ENCODE measurements at places on chromosomes 5 and 9.
A peak's percentile ranks its signal among the peaks of the same experiment; 100 is the strongest.

DNA sequence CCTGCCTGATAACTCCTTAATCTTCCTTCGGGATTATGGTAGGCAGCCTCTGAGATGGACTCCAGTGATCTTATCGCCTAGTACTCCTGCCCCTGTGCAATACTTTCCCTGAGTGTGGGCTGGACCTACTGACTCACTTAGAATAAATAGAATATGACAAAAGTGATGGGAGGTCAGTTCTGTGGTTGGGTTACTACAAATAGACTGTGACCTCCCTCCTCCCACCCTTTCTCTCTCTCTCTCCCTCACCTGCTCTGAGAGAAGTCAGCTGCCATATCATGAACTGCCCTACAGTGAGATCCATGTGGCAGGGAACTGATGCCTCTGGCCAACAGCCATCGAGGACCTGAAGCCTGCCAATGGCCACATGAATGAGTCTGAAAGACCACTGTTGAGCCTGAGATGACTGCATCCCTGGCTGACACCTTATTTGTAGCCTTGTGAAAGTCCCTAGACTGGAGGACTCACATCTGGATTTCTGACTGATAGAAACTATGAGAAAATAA is 31.7 kb downstream of the NRG2 start:
- peak; percentile 34 for DNase-seq
- H3K27me3 ChIP-seq: peaks cover 69% of the 10 kb centered on the region
- H3K4me1 ChIP-seq: no peaks in the 10 kb centered on the region
- no peak overlapping the region for H3K27ac ChIP-seq

DNA sequence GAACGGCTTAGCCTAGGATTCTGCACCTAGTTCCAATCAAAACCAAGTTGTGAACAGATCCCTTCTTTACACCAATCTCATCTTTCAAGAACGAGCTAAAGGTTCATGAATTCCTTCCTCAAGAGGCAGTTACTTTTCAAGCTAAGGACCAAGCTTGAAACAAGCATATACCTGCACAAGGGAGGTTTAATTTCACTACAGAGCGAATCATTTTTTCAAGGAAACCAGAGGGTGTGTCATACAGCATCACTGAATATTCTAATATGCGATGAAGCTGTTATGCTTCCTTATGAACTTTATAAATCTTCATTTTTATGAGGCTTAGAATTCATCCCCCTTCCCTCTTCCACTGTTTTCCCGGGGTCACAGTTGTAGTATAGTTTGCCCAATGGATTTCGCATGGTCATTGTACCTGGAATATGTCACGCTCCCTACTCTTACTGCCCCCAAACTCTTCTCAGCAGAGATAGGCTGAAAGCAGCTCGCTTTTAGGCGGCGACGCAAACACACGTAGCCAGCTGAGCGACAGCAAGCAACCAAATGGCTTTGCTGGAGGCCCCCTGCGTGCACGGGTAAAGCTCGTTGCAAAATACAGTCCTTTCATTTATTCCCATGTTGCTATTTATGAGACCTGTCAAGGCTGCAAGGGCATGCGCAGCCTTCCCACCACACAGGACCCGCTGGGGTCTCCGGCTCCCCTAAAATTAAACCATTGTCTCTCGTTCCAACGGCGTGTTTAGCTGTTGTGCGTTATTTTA is 832 bp downstream of the LMBRD2 start:
- peak; percentile 83 for DNase-seq
- peaks cover 29% of the 10 kb centered on the region for H3K4me1 ChIP-seq
- H3K36me3 ChIP-seq: peaks cover 8% of the 10 kb centered on the region
- H3K27ac ChIP-seq: peak overlapping the region; percentile 28
- no peaks in the 10 kb centered on the region for H3K27me3 ChIP-seq

GRCh38 chr5:144206141-144206540 is 35.5 kb downstream of the KCTD16 start:
- peak overlapping the region; percentile 79 for H3K4me3 ChIP-seq
- DNase-seq: peak; percentile 42
- peaks cover 15% of the 10 kb centered on the region for H3K4me1 ChIP-seq
- no peak overlapping the region for H3K27ac ChIP-seq
- peaks cover 21% of the 10 kb centered on the region for H3K27me3 ChIP-seq

- no peak overlapping the region for H3K4me3 ChIP-seq
- no peaks in the 10 kb centered on the region for H3K27me3 ChIP-seq
- DNase-seq: no peak
- H3K27ac ChIP-seq: no peak overlapping the region
- H3K4me1 ChIP-seq: no peaks in the 10 kb centered on the region
These were observed 8.6 kb downstream of the PCA3 start for GRCh38 chr9:76772686-76773445.

GRCh38 chr5:163914910-163915309 is 409.5 kb downstream of the MAT2B start:
- no peaks in the 10 kb centered on the region for H3K36me3 ChIP-seq
- no peak for DNase-seq
- no peak overlapping the region for H3K27ac ChIP-seq
- H3K27me3 ChIP-seq: no peaks in the 10 kb centered on the region

GRCh38 chr5:38257308-38258041 is 884 bp upstream of the EGFLAM start:
- no peak for DNase-seq
- H3K4me1 ChIP-seq: no peaks in the 10 kb centered on the region
- H3K27me3 ChIP-seq: peaks cover 75% of the 10 kb centered on the region
- H3K4me3 ChIP-seq: no peak overlapping the region

DNA sequence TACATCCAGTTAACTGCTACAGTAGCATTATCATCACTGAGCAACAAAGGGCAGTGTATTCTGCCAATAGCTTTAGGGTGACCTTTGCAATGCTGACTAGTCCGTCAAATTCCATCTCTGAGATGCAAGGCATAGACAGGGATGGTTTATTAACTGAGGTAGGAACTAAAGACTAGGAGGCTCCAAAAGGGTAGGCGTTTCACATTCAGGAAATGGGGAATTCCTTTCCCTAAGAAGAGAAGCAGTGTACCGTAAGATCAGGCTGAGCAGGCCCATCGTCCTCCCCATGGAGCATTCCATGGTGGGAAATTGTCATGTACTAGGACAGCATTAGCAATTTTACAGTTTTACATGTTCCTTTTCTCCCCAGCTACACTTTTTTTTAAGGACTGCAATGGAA is 157.7 kb downstream of the BNC2 start:
- H3K4me1 ChIP-seq: peaks cover 37% of the 10 kb centered on the region
- DNase-seq: no peak
- H3K27me3 ChIP-seq: no peaks in the 10 kb centered on the region
- H3K36me3 ChIP-seq: 0 out of 2 replicates have a peak, but pooled peaks cover 7% of the 10 kb centered on the region

- no peaks in the 10 kb centered on the region for H3K36me3 ChIP-seq
- H3K4me1 ChIP-seq: no peaks in the 10 kb centered on the region
- no peaks in the 10 kb centered on the region for H3K27me3 ChIP-seq
- DNase-seq: no peak
These were observed 173.5 kb downstream of the FAM174A start for GRCh38 chr5:100708645-100709171.

- no peak overlapping the region for H3K27ac ChIP-seq
- H3K4me3 ChIP-seq: no peak overlapping the region
- H3K4me1 ChIP-seq: 0 out of 2 replicates have a peak, but pooled peaks cover 9% of the 10 kb centered on the region
These were observed 97.8 kb downstream of the DENND1A start for GRCh38 chr9:123832176-123832575.
